Left ventricle myocardium inferior (tissue), 1 donor: ENCODE measurements at places on chromosomes 2 and 18. TPM values are rescaled to one million over a fixed set of nuclear protein-coding genes. Genes with fewer than 3 reads are reported as not detected.

DNA sequence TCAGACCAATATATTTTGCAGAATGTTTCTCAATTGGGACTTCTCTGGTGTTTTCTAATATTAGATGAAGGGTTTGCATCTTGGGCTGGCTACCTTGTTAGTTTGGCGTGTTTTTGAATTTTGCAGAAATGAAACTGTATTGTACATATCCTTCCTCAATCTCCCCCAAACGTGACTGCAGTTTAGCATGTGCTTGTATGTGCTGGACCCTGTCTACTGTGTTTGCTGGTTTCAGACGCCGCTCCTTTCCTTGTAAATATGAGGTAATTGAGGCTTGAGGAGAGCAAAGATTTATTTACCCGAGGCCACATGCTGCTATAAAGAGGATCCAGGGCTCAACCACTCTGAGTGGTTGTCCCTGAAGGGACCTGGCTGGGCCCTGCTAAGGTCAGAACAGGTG lies 57.2 kb downstream of the NGEF start:
- no peak for DNase-seq

The CFC1 gene
- total RNA-seq, result not detected

- DNase-seq, result peak; percentile 35
Observed at GRCh38 chr2:233354971-233355574, 779 bp downstream of the DGKD start.

DNA sequence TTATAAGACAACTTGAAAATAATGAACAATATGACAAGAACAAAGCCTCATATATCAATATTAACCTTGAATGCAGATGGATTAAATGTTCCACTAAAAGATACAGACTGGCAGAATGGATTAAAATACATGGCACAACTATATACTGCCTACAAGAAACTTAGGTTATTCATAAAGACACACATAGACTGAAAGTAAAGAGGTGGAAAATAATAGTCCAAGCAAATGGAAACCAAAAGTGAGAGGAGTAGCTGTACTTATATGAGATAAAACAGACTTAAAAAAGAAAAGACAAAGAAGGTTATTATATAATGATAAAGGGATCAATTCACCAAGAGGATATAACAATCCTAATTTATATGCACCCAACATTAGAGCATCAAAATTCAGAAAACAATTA lies 18.2 kb downstream of the LMAN1 start:
- no peak for DNase-seq

The THSD7B gene
- total RNA-seq, result 0.22 TPM
